GDM1 (cell line): ENCODE measurements at places on chromosomes 6 and 20.

GRCh38 chr20:33130568-33131061 lies 37.3 kb upstream of the BPIFA2 start:
- DNase-seq: no peak

DNA sequence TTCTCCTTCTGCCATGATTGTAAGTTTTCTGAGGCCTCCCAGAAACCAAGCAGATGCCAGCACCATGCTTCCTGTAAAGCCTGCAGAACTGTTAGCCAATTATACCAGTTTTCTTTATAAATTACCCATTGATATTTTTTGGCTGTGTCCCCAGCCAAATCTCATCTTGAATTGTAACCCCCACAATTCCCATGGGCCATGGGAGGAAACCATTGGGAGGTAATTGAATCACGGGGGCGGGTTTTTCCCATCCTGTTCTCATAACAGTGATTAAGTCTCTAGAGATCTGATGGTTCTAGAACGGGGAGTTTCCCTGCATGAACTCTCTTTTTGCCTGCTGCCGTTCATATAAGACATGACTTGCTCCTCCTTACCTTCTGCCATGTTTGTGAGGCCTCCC lies 788.5 kb downstream of the C6orf118 start:
- no peak for DNase-seq

- DNase-seq: no peak
These were observed 15.1 kb upstream of the CCDC167 start for GRCh38 chr6:37514837-37515236.

DNA sequence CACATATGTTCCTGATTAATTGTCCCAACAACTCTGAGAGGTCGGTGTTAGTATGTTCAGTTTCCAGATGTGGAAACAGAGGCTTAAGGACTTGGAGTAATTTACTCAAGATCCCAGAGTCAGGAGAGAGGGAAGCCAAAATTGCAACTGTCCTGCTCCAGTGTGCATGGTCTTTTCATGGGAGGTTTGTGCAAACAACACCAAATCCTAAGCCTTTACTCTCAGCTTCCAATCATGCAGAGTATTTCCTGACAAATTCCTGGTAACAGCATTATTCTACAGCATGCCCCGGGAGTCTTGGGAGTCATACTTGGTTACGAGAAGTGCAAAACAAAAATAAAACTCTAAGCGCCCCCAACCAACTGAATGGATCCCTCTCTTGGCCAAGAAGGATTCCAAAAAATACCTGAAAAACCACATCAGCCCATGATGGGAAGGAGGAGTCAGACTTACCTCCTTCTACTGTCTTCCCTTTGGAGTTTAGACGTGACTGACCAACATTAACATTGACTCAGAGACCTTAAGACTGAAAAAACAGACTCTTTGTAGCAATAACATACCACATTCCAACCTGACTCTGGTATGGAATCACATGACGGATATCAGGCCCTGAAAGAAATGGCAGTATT lies 30.8 kb upstream of the PPP1R3G start:
- DNase-seq: no peak

DNA sequence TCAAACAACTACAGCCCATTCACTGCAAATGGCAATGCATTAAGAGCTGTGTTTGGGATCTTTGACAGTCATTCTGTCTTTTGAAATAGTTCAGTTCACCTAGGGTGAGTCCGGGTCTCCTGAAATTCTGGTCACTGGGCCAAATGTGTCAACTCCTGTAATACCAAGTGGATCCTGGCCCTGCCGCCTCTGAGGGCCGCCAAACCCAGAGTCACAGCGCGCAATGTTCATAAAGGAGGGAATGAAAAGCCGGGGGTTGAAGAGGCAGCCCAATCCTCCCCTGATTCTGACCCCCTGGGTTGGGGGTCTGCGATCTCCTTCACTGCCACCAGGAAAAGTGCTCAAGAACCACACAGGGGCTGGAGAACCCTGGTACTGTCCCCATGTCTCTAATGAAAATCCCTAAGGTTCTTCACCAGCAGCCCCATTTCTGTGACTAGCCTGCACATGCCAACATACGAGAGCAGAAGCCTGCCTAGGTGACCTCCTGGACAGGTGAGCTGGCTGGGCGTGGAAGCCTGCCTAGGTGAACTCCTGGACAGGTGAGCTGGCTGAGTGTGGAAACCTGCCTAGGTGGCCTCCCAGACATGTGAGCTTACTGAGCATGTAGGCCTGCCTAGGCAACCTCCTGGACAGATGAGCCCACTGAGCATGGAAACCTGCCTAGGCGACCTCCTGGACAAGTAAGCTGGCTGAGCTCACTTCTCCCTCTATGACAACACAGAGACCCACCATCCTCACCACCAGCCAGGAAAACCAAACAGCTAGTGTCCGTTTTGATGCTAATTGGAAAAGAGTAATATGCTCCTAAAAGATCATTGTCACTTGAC lies 16.1 kb upstream of the APMAP start:
- DNase-seq: no peak

DNA sequence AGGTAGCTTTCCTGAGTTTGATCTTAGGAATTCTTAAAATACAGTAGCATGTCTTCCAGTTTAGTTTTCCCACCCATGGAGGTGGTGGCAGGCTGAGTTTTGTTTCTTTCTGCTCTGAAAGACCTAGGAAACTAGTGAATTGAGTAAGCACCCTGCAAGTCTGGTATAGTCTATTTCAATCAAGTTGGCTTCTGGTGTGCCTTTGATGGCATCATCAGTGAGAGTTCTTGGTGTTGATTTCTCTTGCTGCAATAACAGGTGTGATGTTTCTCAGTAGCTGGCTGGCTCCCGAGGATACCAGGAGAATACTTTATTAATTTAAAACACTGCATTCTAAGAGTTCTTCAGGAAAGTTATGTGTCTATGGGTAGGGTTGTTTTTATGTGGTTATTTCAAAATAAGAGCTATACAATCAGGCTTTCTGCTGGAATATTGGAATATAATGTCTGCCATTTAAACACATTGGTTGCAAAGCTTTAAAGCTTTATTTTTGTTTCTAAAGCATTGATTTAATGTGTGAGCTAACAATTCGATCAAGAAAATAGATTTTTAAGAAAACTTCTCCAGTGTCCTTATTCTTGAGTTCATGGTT lies 19.0 kb downstream of the VAPB start:
- DNase-seq: no peak

DNA sequence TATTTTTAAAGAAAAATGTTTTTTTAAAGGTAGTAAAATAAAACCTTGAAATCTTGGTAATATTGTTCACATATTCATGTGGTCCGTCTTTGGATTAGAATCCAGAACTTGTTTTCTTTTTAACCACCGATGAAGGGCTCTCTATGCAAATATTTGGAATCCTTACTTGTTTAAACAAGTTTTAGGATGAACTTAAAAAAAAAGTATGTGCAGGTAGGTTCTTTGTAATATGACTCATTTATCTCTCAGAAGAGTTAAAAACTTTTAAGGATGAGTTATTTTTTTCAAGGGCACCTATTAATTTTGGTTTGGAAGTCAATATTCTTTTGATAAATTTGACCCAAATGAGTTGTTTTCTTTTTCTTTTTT lies 8.9 kb downstream of the DSP start:
- DNase-seq: no peak

- no peak for DNase-seq
These were observed 11.9 kb upstream of the VEGFA start for GRCh38 chr6:43757966-43758616.
